ENCODE measurements at places on chromosomes 6 and 20.
A peak's percentile ranks its signal among the peaks of the same experiment; 100 is the strongest.

GRCh38 chr6:44194326-44194725, 22.4 kb upstream of the MYMX start:
- DNase-seq: no peak

- peak; percentile 32 for DNase-seq
Observed at GRCh38 chr20:3204124-3204794, at the start of gene DDRGK1. Gene DDRGK1, minus strand, starts transcription at chr20:3204682. Its CDS starts 55 bp downstream, at chr20:3204627.

GRCh38 chr6:87115402-87116135, 20.7 kb upstream of the CGA start:
- DNase-seq: no peak

DNA sequence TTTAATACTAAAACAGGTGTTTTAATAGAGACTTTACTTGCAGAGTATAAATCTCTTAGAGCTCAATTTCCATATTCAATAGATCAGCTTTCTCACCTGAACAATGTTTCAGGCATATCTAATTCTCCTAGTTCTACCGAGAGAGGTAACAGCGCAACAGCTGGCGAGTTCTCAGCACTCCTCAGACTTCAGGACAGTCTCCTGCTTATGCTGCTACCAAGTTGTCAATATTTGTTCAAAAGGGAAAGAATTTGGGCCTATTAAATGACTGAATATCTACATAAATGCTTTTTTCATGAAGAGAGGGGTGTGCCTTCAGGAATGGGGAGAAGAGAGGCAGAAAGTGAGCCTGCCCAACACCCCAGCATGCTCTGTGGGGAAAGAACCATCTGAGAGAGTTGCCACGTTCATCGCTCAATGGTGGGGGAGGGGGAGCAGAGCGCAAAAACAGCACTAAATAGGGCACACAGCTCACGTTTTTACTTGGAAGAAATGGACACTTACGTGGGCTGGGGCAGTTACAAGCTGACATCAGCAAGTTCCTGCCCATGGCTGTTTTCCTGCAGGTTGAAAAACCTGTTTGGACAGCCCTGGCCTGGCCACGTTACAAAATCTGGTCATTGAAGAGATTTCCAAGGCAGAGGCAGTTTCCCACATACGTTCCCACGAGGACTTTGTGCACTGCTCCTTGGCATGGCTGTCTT, 38.0 kb downstream of the EZR start:
- no peak for DNase-seq

DNA sequence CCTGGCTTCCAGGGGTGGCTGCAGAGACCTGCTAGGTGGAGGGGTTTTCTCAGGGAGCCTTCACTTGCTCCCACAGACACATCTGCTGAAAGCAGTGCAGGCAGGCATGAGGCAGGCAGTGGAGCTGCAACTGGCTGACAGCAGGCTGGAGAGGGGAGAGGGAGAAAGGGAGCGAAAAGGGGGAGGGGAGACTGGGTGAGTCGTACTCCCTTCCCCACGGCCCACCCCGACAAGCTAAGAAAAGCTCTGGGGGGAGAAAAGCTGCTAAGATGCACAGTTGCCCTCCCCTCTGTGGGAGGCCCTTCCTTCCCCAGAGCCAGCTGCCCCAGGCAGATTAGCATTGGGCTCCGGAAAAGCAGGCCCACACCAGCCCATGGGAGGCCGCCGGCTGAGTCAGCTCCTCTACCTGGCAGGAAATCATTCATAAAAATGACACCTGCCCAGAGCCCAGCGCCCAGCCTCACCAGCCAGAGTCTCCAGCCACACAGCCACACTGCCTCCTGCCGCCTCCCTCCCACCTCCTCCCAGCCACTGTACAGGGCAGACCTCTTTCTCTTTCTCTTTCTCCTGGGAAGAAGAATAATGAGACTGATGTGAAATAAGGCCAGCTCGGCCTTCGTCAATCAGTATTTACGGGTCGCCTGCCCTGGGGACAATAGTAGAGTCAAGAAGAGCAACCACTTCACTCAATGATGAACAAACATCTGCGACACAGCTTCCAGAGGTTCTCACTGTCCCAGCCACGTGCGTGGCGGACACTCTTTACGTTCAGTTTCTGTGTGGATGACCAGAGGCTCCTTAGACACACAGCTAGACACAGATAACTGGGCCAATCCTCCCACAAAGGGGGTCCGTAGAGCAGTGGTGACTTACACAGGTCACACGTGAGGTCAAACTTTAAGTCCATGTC, 7.7 kb upstream of the C20orf203 start:
- DNase-seq: no peak

DNA sequence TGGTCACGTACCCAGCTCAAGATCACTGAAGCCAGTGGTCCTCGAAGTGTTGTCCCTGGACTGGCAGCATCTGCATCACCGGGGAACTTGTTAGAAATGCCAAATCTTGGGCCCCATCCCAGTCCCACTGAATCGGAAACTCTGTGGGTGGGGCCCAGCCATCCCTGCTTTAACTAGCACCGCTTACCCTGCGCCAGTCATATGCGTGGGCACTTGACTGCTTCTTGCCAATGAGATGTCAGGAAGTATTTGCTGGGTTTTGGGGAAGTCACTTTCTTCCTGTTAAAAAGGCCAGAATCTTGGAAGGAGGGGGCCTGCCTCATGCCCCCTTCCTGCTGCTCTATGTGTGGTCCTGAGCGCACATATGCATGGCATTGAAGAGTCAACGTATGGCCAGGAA, 11.7 kb upstream of the SULF2 start:
- no peak for DNase-seq

GRCh38 chr6:169529931-169530751, 171.7 kb downstream of the WDR27 start:
- peak; percentile 89 for DNase-seq

GRCh38 chr6:160260367-160260766, 1.7 kb upstream of the SLC22A2 start:
- no peak for DNase-seq

GRCh38 chr6:10278746-10279145, 136.1 kb downstream of the TFAP2A start:
- DNase-seq: no peak

DNA sequence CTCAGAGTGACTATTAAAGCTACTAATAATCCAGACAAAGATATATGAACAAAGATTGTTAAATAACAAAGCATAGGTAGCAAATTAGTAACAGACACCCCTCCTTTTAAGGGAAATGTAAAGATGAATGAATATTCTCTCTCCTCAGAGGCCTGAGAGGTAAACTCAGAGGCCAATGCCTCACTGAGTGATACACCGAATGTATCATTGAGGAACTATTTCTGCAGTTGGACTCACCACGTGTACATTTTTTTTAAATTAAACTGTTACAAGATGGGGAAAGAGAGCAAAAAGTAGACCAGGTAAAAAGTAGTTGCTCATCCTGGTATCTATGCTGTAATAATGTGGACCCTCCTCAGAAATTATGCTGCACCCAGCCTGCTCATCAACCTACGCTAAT, 72.3 kb upstream of the IPCEF1 start:
- no peak for DNase-seq

- DNase-seq: no peak
Observed at GRCh38 chr6:89048288-89048923, 32.1 kb upstream of the PNRC1 start.

DNA sequence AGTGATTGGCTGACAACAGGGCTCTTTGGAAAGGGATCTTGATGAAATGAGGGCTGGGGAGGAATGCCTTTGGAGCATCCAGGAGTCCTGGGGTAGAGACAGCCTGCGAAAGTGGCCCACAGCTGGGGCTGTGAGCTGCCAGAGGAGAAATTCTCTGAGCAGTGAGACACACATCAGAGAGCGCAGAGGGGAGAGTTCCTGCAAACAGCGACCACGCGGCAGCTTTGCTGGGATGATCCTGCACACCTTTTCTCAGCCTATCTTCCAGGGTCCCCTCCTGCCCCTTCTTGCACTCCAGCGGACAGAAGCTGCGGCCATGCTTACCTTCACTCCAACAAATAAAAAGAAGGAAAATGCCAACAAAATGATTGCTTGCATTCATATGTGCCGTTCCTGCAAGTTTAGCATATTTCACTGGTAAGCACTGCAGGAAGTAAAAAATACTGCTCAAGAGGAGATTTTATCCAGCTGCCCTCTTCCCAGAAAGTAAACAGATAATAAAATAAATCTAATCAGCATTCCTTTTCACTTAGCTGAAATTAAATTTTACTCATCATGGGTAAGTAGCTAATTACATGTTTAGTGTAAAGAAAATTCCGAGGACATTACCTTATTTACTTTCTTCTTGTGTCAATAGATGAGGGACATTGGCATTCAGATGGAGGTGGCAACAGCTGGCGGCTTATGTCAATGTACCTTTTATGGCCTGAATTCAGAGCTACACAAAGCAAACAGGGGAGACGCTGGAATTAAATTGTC, 339.9 kb upstream of the ARID1B start:
- no peak for DNase-seq

GRCh38 chr6:155050311-155050710, 55.2 kb downstream of the TIAM2 start:
- DNase-seq: no peak

DNA sequence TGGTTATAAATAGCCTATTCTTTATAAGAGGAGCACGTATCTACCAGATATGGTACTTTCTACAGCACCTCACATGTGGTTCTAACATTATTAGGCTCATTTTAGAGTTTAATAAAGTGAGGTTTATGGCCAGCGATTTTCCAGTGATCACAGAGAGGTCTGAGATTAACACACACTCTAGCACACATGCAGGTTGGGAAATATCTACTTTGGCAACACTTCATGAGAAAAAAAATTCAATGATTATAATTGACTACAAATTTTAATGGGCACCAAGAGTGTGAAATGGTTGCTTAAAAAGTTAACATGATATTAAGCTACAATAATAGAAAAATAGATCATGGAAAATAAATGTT, 693 bp upstream of the KLHL31 start:
- no peak for DNase-seq

GRCh38 chr6:42136508-42137193, 5.8 kb downstream of the C6orf132 start:
- DNase-seq: no peak

DNA sequence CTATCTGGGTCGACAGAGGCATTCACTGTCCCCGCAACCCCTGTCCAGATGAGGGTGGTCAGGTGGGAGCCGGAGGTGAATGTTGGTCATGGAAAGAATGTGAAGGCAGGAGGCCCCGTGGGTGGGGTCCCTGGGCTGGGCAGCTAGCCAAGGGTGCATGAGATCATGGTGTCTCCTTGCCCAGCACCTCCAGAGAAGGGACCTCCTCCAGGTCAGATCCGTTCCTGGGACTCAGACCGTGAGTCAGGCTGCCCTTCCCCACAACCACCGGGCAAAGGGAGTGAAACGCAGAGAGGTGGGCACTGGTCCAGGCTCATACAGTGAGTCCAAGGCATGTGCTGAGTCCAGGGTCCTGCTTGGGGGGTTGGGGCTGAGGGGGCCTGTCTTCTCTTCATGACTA, 3.5 kb downstream of the FOXS1 start:
- no peak for DNase-seq

GRCh38 chr20:24991897-24992486, 559 bp downstream of the APMAP start:
- no peak for DNase-seq

GRCh38 chr6:30707281-30707850, 9.7 kb downstream of the MDC1 start:
- no peak for DNase-seq

- no peak for DNase-seq
Observed at GRCh38 chr6:151254451-151255081, 14.8 kb downstream of the AKAP12 start.

GRCh38 chr6:119333707-119334295, 15.8 kb downstream of the MAN1A1 start:
- DNase-seq: no peak

DNA sequence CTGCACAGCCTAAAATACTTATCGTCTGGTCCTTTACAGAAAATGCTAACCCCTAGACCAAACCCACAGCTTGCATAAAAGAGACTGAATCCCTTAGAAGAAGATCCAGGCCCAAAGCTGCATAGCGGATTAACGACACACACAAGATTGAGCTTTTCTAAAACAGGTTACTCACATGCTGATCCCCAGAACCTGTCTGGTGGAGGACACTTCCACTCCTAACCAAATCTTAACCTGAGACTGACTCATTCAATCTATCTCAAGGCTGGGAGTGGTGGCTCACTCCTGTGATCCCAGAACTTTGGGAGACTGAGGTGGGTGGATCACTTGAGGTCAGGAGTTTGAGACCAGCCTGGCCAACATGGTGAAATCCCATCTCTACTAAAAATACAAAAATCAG, 2.8 kb upstream of the SLPI start:
- no peak for DNase-seq

DNA sequence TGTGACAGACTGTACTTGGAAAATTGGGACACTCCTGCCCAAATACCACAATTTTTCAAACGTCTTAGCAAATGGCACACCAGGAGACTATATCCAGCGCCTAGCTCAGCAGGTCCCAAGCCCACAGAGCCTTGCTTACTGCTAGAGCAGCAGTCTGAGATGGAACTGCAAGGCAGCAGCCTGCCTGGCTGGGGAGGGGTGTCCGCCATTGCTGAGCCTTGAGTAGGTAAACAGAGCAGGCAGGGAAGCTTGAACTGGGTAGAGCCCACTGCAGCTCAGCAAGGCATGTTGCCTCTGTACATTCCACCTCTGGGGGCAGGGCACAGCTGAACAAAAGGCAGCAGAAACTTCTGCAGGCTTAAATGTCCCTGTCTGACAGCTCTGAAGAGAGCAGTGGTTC, 1003.3 kb upstream of the MAP3K7 start:
- DNase-seq: no peak

GRCh38 chr6:109477725-109478124, 5.3 kb downstream of the ZBTB24 start:
- no peak for DNase-seq

DNA sequence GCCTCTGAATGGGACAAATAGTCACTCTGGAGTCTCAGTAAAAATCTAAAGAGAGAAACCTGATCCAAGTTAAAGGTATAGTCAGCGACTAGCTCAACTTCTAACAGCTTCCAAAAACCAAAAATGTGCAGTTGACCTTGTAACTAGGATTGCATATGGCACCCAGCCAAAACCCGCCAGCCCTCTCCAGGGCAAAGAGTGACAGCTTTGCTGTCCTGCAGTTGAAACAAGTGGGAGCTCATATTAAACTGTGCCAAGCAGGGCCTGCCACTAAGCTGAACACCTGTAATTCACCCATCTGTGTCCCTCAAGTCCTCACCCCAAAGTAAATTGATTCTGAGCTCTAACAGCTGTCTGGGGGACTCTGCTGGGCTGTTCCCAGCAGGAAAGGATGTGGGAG, 695.3 kb downstream of the MAFB start:
- DNase-seq: no peak

DNA sequence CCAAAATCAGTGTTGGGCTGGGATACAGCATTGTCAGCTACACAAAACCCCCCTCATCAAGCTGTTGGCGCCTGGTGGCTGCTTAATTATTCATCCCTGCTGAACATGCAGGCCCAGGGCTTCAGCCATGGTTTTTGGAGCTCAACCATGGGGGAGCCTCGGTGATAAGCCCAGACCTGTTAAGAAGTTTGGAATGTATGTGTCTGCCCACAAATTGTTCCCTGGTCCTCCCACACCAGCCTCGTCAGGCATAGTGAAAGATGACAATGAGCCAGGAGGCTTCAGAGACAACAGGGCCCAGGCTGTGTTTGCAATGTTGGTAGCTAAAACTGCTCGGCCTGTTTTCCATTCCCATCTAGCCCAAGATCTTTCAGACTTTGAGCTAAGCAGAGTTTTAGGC, 34.8 kb upstream of the SIRPA start:
- DNase-seq: no peak

- no peak for DNase-seq
Observed at GRCh38 chr20:54078296-54078984, 8.0 kb upstream of the BCAS1 start.

GRCh38 chr20:64025826-64026412, 10.1 kb upstream of the C20orf204 start:
- no peak for DNase-seq

GRCh38 chr6:163180874-163181541, 233.5 kb upstream of the QKI start:
- DNase-seq: peak; percentile 10
